Activated CD8-positive, alpha-beta T cell treated with anti-CD3 and anti-CD28 coated beads, Interleukin-2, amount 10 ng/mL, durations not matched to agents 7 days and 5 days (primary cell): ENCODE measurements at places on chromosomes 6 and 20. TPM values are rescaled to one million over a fixed set of nuclear protein-coding genes. Genes with fewer than 3 reads are reported as not detected.

DNA sequence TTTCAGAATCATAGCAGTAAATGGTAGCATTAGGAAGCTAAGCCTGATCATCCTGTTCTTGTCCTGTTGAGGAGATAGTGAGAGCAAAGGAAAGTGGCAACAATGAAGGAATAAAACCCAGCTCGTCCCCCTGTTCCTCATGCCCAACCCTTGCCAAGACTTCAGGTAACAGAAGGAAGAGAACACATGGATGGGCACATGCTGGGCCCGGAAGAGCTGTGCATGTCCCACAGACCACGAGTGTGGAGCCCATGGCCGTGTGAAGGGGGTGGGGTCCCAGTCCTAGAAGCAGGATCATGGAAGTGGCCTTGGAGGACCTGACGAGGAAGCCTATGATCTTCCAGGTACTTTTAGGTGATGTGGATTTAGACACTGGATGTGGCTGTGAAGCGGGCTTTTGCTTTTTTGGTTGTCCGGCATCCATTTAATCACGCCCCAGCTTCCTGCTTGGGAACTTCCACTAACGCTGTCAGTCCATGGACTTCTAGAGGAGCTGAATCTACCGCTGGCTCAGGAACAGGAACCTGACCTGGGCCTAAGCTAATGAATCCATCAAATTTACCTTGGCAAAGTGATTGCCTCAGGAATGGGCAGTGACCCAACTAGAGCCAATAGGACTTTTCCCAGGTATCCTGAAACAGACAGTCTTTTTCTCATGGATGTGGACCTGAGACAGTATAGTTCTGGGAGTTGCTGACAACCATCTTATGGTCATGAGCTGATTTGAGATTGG is 79.3 kb upstream of the ARMC2 start:
- H3K27ac ChIP-seq, result peak overlapping the region; percentile 10
- peak; percentile 4 for DNase-seq
- no peak overlapping the region for H3K4me3 ChIP-seq

DNA sequence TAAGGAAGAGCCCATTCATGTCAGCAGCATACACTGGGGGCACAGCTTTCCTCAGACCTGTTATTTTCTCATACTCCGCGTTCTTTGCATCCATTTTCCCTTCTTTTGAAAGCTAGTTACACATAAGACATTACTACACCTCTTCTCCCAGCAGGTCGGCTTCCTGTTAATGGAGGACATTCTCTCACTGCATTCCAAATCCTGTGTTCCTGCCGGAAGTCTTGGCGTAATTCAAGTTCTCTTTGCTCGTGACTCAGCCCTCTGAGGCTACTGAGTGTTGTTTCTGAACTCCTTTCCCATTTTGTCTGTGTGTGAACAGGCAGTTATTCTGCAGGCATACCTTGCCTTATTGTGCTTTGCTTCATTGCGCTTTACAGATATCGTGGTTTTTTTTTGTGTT is 97.5 kb upstream of the ZBTB24 start:
- DNase-seq, result no peak
- no peaks in the 10 kb centered on the region for H3K36me3 ChIP-seq
- no peaks in the 10 kb centered on the region for H3K27me3 ChIP-seq
- no peak overlapping the region for H3K27ac ChIP-seq

SNAP25 gene
- total RNA-seq, result not detected

DNA sequence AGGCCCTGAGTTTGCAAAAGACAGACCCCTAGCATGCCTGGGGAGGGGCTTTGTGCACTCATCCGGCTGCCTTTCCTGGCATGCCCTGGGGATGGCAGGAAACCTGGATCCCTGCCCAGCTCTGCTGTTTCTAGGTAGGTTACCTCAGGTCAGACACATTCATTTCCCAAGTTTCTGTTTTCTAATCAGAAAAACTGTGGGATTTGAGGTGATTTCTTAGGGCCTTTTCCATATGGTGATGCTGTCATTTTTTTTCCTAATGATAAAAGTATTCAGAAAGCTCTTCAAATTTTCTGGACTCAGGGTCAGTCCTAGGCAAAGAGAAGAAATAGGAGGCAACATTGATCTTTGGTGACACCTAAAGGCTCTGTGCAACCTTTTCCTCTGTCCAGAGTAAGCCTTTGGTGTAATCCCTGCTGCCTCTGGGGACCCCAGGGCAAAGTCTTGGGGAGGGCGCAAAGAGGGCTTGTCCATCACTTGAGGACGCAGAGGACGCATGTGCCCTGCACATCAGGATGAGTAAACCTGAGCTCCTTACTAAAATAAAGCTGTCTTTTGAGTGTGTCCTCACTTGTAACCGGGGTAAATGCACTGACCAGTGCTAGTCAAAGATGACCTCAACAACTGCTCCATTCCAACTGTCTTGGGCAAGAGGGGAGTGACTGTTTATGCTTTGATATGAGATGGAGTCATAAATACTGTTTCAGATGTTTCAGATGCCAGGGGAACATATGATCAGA is 13.5 kb upstream of the TRAM2 start:
- no peak overlapping the region for H3K27ac ChIP-seq
- H3K36me3 ChIP-seq, result no peaks in the 10 kb centered on the region
- H3K4me3 ChIP-seq, result no peak overlapping the region
- peaks cover 14% of the 10 kb centered on the region for H3K27me3 ChIP-seq
- no peak for DNase-seq

GRCh38 chr6:14274546-14275492 is 157.2 kb downstream of the CD83 start:
- peak; percentile 18 for DNase-seq
- H3K4me1 ChIP-seq, result peaks cover 68% of the 10 kb centered on the region
- H3K27ac ChIP-seq, result peak overlapping the region; percentile 89
- H3K36me3 ChIP-seq, result peaks cover 12% of the 10 kb centered on the region
- no peaks in the 10 kb centered on the region for H3K27me3 ChIP-seq

PNPLA1 gene
- total RNA-seq, result not detected

ID1 gene
- 0.50 TPM for total RNA-seq
